ENCODE measurements at places on chromosomes 4 and X. TPM values are rescaled to one million over a fixed set of nuclear protein-coding genes. Genes with fewer than 3 reads are reported as not detected.

Gene ZNF630
- total RNA-seq, result 4.7 TPM

Gene ADGRA3
- 23.3 TPM for total RNA-seq

Gene GRPEL1
- total RNA-seq, result 11.0 TPM

Gene CPLX1
- 0.98 TPM for total RNA-seq

Gene NEUROG2
- not detected for total RNA-seq

Gene KCNE5
- 1.2 TPM for total RNA-seq

Gene MBNL3
- 10.1 TPM for total RNA-seq

Gene CXCR3
- not detected for total RNA-seq

Gene ARMCX6
- 12.3 TPM for total RNA-seq

Gene GPRASP1
- total RNA-seq, result 12.8 TPM

Gene DOK7
- total RNA-seq, result 4.7 TPM

Gene UGT2B17
- not detected for total RNA-seq

Gene SLC7A11
- 1.5 TPM for total RNA-seq

Gene MAPK10
- 123 TPM for total RNA-seq

Gene DRP2
- total RNA-seq, result 1.5 TPM

Gene ALB
- total RNA-seq, result not detected

Gene ARMCX1
- 28.5 TPM for total RNA-seq

Gene PF4V1
- not detected for total RNA-seq

Gene ADGRL3
- 16.9 TPM for total RNA-seq

Gene XK
- 2.0 TPM for total RNA-seq

Gene PABPC5
- total RNA-seq, result 0.98 TPM

Gene CSN3
- total RNA-seq, result not detected

Gene EGFL6
- total RNA-seq, result 0.98 TPM

Measured in vagina (tissue), 2 donors.